ENCODE measurements at places on chromosomes 7 and 10.

- no peak for DNase-seq
Observed at GRCh38 chr7:38306914-38307313, 33.5 kb upstream of the TARP start.

DNA sequence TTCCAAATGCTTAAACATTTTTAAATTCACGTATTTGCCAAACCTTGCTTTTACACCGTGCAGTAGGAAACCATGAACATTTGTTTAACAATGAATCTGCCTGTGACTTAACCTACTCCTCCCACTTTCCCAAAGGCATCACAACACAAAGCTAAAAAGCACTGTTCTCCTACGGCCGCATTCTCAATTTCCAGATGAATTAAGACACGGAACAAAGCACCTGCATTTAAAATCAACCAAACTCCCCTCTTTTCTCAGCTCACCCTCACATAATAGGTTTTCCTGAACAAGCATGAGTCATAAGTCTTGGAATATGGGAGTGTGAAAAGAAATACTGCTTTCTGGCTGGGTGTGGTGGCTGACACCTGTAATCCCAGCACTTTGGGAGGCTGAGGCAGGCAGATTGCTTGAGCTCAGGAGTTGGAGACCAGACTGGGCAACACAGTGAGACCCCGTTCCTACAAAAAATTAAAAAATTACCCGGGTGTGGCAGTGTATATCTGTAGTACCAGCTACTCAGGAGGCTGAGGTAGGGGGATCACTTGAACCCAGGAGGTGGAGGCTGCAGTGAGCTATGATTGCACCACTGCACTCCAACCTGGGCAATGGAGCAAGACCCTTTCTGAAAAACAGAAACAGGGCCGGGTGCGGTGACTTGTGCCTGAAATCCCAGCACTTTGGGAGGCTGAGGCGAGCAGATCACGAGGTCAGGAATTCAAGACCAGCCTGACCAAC lies 51.7 kb upstream of the CYTH3 start:
- no peak for DNase-seq

GRCh38 chr10:111784436-111784835 lies 399.1 kb downstream of the GPAM start:
- no peak for DNase-seq

DNA sequence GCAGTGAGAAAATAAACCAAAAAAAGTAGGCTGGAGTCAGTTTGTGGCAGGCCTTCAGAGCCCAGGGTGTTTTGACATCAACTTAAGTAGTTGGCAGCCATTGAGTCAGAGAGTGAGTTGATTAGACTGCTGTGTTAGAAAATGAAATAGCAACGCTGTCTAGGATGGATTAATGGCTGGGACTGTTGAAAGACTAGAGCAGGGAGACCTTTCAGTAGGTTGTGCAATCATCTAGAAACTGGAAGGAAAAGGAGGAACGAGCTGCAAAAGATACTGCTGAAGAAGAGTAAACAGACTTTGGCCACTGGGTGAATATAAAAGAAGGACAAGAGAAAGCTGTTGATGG lies 28.6 kb upstream of the TRIL start:
- DNase-seq, result no peak

DNA sequence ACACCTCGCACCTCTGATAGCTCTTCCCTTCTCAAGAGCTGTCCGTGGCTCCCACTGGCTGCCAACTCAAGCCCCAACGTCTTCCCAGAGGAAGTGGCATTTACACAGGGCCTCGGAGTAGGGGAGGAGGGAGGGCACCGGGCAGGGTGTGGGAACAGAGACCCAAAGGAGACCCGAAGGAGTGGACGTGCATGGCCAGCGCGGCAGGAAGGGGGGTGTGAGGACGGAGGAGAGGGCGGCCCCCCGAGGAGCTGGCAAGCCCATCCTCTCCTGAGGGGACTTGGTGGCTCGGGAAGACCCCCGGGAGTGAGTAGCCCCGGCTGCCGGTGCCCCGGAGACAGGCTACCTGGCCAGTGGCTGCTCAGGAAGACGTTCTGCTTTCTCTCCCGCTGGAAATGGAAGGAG lies 85.9 kb downstream of the FOXL3 start:
- no peak for DNase-seq

- DNase-seq, result no peak
Observed at GRCh38 chr10:42482411-42482810, 156.0 kb downstream of the ZNF33B start.

GRCh38 chr10:33201056-33201780 lies 133.2 kb downstream of the NRP1 start:
- DNase-seq, result no peak

GRCh38 chr10:124171561-124171960 lies 78.2 kb upstream of the CHST15 start:
- no peak for DNase-seq

DNA sequence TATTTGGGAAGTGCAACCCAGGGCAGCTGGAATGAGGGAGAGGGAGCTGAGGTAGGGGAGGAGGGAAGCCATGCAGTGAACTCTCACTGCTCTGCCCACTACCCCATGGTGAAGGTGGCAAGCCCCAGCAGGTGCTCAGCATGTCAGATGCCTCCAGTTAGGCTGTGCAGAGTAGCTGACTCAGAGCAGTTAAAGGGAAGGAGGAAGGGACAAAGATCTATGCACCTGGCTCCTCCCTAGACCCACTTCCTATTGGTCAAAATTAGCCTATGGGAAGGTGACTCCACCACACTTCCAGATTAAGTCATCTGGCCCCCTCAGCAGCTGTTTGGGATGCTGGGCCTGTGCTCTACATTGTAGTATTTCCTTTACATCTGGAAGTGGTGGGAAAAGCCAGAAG lies 125.7 kb upstream of the MTPN start:
- no peak for DNase-seq

DNA sequence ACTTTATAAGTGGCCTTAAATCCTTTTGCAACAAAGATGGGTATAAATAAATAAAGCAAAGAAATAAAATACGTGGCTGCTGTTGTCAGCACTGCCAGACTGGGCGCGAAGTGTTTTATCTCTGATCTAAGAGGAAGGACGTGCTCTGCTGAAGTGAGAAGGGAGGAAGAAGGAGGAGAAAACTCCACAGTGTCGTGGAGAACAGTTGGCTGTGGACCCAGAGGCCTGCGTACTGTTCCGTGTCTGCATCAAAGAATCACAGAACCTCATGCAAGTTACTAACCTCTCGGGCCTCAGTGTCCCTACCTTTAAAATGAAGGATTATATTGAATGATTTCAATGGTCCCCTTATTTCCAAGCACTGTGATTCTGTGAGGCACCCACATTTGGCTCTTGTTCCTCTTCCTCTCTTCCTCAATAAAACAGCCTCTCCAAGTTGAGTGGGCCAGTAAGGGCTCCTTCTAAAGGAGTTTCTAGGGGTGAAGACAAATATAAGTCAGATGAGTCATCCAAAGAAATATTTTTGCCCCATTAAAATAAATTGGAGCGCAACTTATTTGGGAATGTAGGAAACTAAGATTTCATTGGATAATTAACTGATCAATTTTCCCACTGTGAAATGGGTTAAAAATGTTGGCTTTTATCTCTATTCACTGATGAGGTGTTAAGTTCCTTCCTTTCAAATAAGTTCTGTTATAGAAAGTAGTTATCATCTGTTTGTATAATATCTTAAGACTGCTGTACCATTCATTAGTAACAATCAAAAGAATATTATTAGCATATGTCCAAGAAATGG lies 126.9 kb upstream of the EFCAB10 start:
- no peak for DNase-seq

DNA sequence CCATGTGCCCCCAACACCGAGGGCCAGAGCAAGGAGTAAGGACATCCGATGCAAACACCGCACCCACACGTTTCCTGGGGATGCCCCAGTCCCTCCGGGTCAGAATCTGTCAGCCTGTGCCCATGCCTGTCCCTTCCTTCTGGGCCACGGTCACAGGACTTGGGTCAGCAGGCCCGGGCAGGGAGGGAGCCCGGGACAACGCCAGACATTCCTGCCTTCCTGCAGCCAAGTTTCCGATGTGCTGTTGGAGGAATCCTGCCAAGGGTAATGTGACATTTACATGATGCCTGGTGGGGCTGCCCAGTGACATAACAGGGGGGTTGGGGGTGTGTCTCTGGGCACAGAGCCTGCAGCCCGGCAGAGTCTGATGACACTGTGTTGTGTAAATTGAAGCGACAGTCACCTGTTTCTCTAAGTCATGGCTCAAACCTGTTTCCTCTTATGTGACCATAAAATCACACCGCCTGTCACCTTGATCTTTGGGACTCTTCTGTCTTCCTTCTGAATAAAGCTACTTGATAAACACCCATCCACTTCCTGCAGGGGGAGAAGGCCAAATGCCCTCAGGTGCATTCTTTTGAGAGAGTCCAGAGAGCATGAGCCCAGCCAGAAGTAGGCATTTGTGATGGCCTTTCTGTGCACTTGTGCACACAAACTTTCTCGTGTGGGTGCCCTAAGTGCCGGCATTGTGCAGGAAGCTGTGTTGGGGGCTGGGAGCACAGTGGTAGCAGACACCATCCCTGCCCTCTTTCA lies 175.3 kb upstream of the RHEB start:
- no peak for DNase-seq

DNA sequence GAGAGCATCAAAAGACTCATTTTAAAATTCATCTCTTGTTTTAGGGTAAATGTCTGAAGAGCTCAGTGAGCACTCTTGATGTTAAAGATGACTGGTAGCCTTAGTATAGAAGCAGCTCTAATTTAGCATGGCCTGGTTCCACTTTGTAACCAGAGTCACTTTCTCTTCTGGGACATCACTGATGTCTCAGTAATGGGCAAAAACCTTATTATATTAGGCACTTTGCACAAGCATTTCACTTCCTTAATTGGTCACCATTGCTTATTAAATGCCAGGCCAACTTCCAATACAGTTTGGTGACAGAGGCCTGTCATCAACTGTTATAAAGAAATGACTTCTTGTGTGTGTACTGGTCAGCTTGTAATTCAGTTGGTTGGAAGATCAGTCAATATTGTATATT lies 53.0 kb downstream of the STEAP1B start:
- DNase-seq, result no peak

- DNase-seq, result no peak
Observed at GRCh38 chr7:140383954-140384713, 14.2 kb downstream of the SLC37A3 start.

- DNase-seq, result peak; percentile 57
Observed at GRCh38 chr10:5611899-5612680, 54.3 kb downstream of the ASB13 start.

DNA sequence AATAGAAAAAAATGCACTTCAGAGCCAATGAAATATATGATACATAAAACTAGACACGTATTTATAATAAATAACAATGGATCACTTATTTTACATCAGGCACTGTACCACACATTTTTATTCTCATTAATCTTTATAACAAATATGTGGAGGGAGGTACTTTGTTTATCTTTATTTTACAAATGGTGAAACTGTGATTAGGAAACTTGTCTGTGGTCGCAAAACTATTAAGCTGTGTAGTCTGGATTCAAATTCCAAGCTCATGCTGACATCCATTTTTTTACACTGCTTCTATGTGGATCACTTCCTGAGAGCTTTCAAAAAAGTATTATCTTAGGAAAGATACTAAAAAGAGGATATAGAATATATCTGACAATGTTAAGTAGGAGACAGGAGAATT lies 978.6 kb downstream of the SORCS1 start:
- DNase-seq, result no peak

DNA sequence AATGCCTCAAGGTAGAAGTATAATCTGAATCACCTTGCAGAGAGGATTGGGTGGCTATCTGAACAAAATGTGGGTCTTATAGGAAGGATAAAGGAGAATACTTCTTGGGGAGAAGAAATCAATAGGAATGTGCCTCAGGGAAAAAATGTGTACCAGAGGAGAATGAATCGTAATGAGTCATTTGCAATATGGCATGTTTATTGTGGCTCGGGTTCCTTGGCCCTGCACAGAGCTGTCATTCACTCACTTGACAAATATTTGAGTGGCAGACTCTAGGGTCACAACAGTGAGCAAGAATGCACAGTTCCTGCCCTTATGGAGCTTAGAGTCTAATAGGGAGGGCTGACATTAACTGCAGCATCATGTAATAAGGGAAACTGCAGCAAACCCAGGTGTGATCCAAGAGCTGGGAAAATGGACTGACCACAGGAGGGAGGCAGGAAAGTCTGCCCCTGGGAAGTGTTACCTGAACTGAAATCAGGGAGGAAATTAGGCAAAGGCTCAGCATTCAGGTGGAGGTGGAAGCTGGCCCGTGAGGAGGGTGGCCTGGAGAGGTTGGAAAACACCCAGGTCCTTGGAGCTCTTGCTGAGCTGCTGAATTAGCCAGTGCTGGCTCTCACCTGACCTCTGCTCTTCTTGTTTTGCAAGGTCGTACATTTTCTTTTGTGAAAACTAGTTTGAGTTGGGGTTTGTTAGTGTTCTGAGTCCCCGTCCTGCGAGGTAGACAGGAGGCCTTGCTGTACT lies 203.9 kb downstream of the FRMD4A start:
- DNase-seq, result peak; percentile 59

DNA sequence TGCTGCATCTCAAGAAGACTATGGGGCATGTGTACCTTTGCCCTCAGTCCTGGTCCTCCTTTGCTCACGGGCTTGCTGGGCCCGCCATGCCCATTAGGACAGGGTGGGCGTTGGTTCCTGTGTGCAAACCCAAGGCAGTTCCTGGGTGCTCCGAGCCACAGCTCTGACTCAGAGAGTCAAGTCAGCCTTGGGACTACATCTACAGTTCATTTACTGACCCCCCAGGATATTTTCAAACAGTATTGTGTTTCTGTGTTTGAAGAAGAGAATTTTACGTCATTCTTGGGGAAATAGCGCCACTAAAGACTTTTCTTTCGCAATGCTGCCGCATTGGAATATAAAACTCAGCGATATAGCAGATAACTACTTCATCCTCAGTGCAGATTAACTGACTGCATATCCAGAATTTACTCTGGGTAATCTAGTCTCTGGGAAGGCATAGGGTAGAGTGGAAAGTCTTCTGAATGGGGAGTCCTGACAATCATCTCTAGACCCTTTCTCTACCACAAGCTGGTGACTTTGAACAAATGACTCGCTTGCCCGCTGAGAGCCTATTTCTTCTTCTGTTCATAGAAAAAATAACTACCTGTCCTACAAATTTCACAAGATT lies 638.9 kb upstream of the FZD8 start:
- no peak for DNase-seq

DNA sequence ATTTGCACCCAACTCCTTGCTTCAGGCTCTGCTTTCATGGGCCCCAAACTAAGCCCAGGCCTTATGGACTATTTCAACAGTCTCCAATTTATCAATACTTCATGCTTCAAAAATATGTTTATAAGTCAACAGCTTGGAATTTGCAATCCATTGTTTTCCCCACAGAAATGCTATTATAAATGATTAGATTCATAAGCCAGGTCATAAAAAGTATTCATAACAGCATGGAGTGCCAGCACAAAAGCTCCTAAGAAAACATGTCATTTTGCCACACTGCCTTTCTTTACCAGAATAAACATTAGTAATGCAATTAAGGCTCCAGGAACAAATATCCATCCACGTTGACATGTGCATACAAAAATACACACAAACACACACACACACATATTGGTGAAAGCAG lies 30.1 kb downstream of the OSBPL3 start:
- no peak for DNase-seq

DNA sequence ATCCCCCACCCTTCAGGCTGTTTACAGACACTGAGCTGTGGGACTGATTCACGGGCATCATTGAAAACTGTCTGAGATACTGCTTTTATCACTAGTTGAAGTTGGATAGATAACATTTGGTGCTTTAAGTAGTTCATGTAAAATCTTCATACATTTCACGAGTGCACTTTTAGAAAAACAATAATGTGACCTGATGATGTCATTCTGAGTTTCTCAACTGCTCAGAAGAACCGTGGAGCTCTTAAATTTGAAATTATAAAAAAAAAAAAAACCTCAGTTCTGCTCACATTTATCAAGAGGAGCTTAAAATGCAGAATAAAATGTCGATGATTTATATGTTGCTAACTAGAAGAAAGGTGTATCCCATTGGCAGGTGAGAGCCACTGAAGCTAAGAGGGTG lies 81.5 kb downstream of the GALNT11 start:
- DNase-seq, result no peak

- DNase-seq, result no peak
Observed at GRCh38 chr7:150955519-150956394, 22.4 kb downstream of the KCNH2 start.

All from MG63 (cell line).